ENCODE measurements at places on chromosomes 5 and 9.

GRCh38 chr5:123112196-123112595, 23.2 kb downstream of the PRDM6 start:
- DNase-seq: no peak

- DNase-seq: no peak
Observed at GRCh38 chr5:53481159-53481886, 894 bp downstream of the FST start.

GRCh38 chr5:158746979-158747378, 352.7 kb downstream of the EBF1 start:
- DNase-seq: no peak

GRCh38 chr9:121372239-121373010, 2.4 kb upstream of the STOM start:
- peak; percentile 51 for DNase-seq

DNA sequence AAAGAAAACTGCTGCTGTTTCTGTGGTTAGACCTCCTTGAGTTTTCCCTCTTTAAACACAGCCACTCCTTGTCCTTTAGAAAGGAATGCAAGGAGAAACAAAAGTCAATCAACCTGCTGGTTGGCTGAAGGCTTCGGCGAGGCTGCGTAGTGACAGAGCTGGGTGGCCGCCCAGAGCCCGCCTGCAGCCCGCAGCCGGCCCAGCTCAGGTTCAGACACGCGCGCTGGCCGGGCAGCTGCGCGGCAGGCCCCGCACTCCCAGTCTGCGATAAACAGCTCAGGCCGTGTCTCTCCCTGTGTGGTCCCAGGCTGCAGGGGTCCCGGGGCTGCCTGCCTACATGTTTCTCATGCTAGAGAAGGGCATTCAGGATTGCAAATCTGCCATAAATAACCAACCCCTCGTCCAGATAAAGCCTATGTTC, 115.4 kb downstream of the HSD17B3 start:
- no peak for DNase-seq
